ENCODE measurements at places on chromosomes 6 and 20.

- DNase-seq = no peak
These were observed 91.5 kb downstream of the HTR1B start for GRCh38 chr6:77371748-77372147.

- DNase-seq = no peak
These were observed 130.0 kb upstream of the ARG1 start for GRCh38 chr6:131443014-131443413.

GRCh38 chr20:58705208-58705926 lies 12.8 kb downstream of the NPEPL1 start:
- no peak for DNase-seq

GRCh38 chr6:5840734-5841390 lies 165.9 kb downstream of the NRN1 start:
- no peak for DNase-seq

DNA sequence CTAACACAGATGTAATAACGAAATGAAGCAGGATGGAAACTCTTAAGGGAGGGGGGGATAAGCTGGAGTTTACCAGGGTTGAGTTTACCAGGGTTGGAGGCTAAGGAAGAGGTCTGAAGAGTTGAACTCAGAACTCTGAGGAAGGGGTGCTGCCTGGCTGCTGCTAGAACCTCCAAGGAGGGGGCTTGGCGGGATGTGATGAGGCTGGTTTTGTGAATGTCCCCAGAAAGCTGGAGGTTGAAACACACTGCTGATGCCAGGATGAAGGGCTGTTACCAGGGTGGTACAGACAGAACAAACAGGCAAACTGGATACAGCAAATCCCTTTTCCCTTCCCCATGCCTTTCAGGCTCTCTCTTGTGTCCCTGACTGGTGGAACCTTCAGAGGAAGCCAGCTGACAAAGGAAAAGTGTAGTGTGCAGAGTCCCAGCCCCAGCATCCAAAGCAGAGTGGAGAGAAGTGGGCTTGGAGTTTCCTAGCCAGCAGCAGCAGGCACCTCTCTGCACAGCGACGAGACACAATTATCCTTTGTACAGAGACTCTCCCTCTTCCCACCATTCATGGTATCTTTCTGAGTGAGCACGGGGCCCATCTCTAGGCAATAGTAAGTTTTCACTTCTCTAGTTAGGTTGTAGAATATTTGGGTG lies 23.7 kb downstream of the UBE2V1 start:
- no peak for DNase-seq

GRCh38 chr6:169164451-169164850 lies 89.2 kb downstream of the THBS2 start:
- DNase-seq = no peak

GRCh38 chr6:107579456-107580056 lies 89.6 kb downstream of the SOBP start:
- DNase-seq = no peak

DNA sequence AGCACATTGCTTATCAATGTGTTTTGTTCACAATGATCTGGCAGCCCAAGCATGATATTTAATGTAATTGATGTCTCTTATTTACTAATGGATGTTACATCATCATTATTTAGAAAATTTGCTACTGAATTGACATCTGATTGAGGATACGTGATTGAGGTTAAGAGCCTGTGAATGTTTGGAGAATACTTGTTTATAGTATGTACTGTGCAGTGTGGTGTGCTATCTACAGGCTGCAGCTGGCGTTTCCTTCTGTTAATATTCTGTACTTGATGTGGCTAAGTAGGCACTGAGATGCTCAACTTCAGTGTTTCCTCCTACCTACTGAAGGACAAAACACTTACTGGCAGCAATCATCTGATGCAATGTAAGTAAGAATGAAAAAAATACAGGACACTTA lies 709.6 kb upstream of the FLRT3 start:
- DNase-seq = no peak

- DNase-seq = no peak
These were observed 420.6 kb upstream of the MMS22L start for GRCh38 chr6:97703661-97704060.

DNA sequence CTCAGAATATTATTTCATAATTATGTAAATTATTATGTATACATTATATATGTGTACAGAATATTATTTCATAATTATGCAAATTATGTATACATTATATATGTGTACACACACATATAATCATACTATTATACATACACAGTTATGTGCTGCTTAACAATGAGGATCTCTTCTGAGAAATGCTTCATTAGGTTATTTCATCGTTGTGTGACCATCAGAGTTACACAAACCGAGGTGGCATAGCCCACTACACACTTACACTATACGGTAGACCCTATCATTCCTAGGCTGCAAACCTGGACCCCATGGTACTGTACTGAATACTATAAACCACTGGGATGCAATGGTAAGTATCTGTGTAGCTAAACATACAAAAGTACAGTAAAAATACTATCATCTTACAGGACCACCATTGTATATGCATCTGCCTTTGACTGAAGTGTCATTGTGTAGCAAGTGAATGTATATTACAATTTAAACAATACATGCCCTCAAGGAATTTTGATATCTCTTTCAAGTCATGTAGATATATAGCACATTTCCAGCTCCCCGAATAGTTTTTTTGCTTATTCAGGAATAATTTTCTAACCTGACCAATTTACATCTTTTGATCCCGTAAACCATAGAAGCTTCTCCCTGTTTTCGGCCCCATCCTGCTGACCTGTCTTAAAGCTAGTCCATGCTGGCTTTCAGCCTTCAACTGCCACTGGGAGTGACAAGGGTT lies 71.2 kb downstream of the TMEM170B start:
- no peak for DNase-seq

DNA sequence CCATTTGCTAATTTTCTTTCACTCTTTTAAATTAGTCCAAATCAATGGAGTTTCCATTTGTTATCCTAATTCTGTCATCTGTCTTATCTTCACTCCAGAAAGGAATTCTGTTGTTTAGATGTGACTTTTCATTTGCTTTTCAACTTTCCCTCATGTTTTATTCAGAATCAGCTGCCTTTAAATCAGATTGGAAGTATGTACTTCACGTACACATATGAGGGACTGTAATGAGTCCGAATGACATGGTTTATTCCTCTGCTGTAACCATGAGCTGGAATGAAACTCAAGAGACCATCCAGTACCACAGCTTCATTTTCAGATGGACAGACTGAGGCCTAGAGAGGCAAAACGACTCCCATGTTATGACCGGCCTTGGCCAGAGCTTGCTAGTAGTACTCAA lies 302.3 kb downstream of the KIF16B start:
- no peak for DNase-seq

DNA sequence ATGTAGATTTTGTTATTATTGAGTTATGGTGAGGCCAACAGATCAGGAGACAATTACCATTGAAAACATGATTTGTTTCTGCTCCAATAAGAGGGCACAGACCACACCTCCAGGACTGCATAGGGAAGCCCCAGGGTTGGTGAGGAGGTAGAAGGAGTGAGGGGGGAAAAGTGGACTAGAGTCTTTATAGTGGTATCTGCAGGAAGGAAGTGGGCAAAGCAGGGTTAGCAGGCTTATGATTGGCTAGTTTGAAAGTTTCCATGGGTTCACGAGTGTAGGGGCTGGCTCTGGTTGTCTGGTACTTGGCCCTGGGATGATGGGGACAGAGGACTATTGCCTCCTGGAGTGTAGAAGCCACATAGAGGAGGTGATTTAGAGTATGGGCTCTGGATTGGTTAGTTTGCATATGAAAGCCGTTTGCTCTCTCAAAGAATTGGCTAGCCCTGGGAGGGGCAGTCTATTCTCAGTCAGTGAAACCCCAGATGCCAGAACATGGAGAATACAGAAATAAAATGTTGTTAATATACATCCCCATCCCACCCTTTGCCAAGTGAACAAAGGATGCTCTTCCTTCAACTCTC lies 156.6 kb downstream of the KLHL32 start:
- no peak for DNase-seq

DNA sequence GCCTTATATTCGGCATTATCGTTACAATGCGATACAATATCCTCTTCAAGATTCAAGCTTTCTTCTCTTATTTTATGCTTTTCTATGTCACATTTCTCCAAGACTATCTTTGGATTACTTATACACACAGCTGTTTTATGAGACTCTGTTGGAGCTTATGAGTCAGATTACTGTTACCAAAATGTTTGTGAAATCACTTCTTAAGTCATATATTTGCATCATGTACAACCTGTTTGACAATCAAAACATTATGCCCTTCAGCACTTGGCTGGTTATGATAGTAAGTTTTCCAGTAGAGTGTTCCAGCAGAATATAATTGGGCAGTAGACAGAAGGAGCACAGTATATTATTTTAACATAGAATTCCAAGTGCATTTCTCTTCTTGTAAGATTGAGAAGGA lies 35.2 kb downstream of the BMP6 start:
- peak; percentile 35 for DNase-seq

DNA sequence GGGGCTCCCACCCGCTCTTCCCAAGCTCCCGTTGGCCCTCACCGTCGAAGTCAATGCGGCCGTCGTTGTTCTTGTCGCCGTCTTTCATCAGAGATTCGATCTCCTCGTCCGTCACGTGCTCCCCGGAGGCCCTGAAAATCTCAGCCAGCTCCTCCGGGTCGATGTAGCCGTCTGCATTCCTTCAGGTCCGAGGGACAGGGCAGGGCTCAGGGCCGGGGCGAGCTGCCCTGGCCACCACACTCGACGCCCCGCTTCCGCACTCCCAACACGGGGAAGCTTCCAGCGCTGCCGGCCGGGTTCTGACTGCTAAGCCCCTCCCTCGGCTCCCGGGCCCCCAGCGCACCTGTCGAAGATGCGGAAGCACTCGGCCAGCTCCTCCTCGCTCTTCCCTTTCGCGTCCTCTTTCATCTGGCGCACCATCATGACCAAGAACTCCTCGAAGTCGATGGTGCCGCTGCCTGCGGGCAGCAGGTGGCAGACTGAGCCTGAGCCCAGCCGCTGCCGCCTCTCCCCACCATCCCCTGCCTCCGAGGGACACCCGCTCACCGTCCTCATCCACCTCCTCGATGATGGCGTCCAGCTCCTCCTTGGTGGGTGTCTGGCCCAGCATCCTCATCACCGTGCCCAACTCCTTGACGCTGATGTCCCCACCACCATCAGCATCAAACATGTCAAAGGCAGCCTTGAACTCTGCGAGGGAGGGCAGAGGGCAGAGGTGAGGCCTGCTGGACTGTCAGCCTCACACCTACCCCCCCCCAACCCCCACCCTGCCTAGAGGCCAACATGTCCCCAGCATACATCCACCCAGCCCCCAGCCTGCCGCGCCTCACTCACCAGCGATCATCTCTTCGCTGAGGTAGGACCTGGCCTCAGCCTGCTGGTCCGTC lies 2.9 kb downstream of the TNNC2 start:
- DNase-seq = peak; percentile 66

DNA sequence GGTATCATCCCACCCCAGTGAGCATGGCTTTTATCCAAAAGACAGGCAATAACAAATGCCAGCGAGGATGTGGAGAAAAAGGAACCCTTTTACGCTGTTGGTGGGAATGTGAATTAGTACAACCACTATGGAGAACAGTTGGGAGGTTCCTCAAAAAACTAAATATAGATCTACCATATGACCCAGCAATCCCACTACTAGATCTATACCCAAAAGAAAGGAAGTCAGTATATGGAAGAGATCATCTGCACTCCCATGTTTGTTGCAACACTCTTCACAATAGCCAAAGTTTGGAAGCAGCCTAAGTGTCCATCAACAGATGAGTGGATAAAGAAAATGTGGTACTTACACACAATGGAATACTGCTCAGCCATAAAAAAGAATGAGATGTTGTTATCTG lies 5.9 kb upstream of the KIAA1755 start:
- DNase-seq = no peak

DNA sequence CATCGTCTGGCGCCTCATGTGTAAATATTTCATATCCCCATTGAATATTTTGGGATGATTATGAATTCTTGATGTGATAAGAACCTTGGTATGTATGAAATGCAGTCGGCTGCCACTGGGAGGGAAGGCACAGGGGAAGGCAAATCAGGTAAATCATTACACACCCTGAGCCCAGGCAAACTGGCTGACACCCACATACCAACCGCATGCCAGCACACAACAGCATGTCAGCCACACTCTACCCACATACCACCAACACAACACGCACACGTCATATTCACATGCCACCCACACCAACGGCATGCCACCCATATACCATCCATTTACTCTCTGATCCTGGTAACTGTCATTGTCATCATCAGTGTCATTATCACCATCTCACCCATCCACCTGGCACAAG lies 28.3 kb upstream of the MDGA1 start:
- DNase-seq = no peak

DNA sequence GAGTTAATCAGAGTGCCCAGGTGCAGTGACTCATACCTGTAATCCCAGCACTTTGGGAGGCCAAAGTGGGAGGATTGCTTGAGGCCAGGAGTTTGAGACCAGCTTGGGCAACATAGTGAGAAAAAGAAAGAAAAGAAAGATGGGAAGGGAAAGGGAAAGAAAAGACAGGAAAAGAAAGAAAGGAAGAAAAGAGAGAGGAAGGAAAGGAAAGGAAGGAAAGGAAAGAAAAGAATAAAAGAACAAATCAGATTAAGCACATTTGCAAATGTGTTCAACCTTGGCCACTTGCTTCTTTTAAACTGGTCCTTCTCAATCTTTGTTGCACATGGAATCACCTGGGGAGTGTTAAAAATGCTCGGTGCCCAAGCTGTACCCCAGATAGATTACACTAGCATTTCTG lies 28.0 kb downstream of the NR2E1 start:
- no peak for DNase-seq

DNA sequence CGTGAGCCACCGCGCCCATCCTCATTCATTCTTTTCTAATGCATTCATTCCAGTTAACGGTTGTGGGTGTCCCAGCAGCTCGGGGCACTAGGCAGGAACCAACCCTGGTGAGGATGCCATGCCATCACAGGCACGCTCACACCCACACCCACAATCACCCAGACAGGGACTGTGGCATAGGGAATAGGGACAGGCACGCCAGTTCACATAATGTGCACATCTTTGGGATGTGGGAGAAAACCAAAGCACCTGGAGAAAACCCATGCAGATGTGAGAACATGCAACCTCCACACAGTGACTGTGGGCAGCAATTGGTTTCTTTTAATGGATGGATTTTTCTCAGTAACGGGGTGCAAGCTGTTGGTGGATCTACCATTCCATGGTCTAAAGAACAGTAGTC lies 64.3 kb downstream of the IRF4 start:
- DNase-seq = no peak

DNA sequence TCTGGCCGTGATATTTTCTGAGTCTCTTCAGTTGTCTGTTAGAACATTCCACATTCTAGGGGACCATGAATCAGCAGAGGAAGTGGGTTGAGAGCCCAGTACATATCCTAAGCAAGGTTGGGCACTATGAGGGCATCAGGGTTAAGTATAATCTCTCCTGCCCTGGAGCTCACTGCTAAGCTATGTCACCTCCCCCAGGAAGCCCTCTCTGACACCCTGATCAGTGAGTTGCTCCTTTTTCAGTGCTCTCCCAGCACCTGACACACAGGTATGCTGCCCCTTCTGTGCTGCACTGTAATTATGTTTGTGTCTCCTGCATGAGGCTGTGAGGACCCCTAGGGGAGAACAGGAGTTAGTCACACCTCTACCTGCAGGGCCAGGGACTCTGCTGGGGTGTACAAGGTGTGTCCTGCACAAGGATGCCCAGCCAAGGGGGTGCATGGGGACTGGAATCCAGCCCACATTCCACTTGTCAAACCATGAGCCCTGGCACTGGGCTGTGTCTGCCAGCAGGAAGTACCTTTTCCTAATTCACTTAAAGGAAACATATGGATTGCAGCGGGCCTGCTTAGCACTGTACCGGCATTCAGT lies 3.9 kb downstream of the RAB44 start:
- DNase-seq = no peak

GRCh38 chr20:13022401-13023155 lies 13.8 kb downstream of the SPTLC3 start:
- peak; percentile 51 for DNase-seq

- peak; percentile 93 for DNase-seq
These were observed 129.2 kb downstream of the FYN start for GRCh38 chr6:111743862-111744692.

All from cardiac fibroblast (primary cell).